PC-3 (cell line): ENCODE measurements at places on chromosomes 2 and 18.

- DNase-seq: peak; percentile 7
These were observed 527.4 kb downstream of the TMEM182 start for GRCh38 chr2:103289105-103289725.

DNA sequence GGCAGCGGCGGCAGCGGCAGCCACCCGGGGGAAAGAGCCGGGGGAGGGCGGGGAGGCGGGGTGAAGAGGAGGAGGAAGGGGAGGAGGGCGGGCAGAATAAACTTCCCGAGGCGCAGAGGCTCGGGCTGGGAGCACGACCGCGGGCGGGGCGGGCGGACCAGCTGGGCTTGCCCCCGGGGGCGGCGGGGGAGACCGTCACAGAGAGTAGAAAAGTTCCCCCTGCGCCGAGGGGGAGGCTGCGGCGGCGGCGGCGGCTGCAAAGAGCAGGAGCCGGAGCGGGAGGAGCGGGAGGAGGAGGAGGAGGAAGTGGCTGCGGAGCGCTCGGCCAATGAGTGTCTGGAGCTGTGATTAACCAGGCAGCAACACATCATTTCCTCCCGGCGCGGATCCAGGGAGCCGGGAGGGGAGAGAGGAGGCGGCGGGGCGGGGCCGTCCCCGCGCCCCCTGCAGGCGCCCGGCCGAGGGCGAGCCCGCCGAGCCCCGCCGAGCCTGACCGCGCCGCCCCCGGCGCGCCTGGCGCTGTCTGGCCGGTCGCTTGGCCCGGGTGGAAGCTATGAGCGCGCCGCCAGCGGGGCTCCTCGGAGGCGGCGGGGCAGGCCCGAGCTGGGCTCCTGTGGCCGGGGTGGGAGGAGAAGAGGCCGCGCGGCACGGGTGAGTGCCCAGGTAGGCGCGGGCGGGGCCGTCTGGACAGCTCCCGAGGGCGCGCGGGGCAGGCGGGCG, at the start of gene ACVR1:
Gene ACVR1 (minus strand): TSS at position 265 of the 720 bp plus-strand sequence. CDS start 76,837 bp downstream, outside the sequence.
- peak; percentile 97 for DNase-seq

GRCh38 chr2:25590921-25591505, 82.4 kb downstream of the DTNB start:
- no peak for DNase-seq

- no peak for DNase-seq
These were observed 40.1 kb downstream of the RASGRP3 start for GRCh38 chr2:33516456-33516995.

DNA sequence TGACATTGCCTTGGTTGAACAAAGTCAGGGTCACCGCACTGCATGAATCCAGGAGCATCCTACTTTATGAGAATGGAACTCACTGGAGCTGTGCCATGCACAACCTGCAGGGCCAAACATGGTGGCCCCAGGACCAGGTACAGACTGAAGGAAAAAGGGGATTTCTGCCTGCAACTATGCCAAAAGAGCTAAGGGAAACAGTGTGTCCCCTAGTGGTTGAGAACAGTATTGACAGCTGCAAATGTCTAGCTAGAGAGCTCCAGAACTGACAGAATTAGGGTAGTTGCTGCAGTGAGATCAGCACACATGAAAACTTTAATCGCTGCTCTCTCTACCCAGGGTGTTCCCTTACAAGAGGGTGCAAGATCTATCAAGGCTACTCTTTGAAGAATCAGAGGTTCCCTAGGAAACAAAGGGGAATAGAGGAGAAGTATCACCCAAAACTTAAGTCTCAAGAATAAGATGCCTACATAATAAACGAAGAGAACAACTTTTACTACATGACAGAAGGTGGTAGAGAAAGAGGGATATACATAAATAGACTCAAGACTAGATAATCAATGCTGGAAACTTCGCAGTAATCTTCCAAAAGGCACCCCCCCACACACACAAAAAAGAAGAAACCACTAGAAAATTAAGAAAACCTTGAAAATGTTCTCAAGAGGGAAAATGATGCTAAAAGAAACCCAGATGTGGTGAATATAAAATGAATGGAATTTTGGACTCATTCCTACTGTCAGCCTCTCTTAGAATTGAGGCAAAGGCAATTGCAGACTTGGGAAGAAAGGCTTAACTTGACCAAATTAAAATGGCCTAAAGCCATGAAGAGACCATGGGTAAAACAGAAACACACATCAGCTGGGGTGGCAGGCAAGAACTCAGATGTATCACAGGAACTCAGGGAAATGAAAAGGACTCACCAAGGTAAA, 43.6 kb upstream of the IHH start:
- peak; percentile 68 for DNase-seq

GRCh38 chr2:119223521-119224390, at the start of gene STEAP3:
Gene STEAP3, plus strand, starts transcription at chr2:119223834. Its CDS starts 7,179 bp downstream, at chr2:119231013.
- peak; percentile 82 for DNase-seq

DNA sequence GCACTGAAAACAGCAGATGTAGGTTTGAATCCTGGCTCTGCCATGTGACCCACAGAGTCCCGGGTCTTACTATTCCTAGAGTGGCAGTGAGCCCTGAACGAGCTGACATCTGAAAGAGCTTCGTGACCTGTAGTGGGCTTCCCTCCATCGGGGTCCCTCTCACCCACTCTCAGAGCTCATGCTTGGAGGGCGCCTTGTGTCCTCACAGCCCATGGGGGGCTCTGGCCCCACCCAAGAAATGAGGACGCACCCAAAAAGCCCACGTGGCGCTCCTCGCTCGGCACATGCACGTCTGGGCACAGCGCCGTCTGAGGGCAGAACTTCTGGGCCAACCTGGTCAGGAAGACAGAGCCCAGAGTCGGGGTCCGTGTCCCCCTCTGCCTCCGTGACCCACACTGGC, 23.7 kb downstream of the LBH start:
- no peak for DNase-seq

GRCh38 chr2:184628051-184628450, 29.7 kb downstream of the ZNF804A start:
- no peak for DNase-seq

GRCh38 chr2:133591164-133591563, 22.9 kb upstream of the NCKAP5 start:
- DNase-seq: no peak

DNA sequence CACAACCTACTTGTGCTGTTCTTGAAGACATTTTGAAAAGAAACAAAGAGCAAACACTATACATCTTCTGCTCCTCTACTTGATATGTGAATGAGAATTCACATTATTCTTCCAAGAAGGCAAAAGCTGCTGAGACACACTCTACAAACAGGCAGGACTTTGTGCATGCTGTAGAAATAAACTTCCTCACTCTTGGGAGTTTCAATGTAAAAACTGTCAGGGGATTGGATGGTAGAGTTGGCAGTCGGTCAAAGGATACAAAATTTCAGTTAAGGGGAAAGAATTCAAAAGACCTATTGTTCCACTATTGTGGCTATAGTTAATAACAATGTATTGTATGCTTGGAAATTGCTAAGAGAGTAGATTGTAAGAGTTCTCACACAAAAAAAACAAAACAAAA, 196.3 kb downstream of the MC4R start:
- no peak for DNase-seq
